ENCODE measurements at places on chromosomes 2 and 18.

GRCh38 chr18:13521418-13521817, 204.9 kb downstream of the FAM210A start:
- DNase-seq: no peak

DNA sequence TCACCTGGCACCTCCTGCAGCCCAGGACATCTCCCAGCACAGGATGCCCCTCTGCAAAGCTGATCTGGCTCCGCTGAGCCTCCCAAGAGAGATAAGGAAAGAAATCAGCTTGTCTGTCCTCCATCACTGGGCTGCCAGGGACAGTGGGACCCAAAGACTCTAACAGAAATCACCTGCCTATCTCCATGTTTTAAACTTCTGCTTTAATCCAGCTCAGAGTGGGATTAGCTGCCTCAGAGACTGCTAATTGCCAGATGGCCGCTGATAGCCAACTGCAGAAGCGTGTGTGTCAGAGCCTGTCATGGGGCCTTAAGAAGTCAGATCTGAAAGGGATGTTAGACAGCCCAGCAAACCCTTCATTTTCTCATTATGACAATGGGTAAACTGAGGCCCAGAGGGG, 389.4 kb upstream of the KLHL29 start:
- no peak for DNase-seq

DNA sequence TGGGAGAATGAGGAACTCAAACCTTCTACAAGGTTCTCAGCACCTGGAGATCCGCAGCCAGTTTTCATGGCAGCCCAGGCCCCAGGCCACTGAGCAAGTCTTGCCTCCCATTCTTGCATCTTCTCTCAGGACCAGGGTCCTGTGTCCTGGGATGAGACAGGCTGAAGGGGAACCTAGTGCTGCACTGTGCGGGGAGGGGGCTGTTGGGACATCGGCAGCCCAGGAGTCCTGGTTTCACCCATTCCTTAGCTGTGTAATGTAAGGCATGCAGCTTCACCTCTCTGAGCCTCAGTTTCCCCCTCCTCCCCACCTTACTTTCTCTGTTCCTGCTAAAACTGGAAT, 43.9 kb downstream of the TNS1 start:
- no peak for DNase-seq

GRCh38 chr2:166134252-166135151, 6.7 kb upstream of the SCN1A start:
- no peak for DNase-seq

GRCh38 chr2:134482131-134482723, 228.4 kb downstream of the MGAT5 start:
- no peak for DNase-seq

GRCh38 chr18:77466890-77467289, 217.2 kb downstream of the GALR1 start:
- DNase-seq: no peak

DNA sequence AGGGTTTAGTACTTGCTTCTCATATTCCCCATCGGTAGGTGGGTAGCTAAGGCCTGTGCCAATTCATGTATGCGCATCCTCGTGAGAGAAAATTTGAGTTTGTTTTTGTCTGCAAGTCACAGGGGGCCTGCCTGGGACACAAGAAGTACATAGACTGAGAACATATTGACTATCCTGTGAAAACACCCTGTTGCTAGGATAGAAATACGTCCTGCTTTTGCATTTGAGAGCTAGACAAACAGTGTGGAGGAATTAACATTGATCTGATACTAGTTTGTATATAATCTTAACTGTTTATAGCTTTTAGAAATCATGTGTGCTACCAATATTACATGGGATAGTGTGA, 10.9 kb downstream of the WDR7 start:
- DNase-seq: no peak

- no peak for DNase-seq
These were observed 56.0 kb downstream of the LRPPRC start for GRCh38 chr2:43939695-43940256.

GRCh38 chr2:231665245-231666170, 42.8 kb upstream of the PTMA start:
- no peak for DNase-seq

DNA sequence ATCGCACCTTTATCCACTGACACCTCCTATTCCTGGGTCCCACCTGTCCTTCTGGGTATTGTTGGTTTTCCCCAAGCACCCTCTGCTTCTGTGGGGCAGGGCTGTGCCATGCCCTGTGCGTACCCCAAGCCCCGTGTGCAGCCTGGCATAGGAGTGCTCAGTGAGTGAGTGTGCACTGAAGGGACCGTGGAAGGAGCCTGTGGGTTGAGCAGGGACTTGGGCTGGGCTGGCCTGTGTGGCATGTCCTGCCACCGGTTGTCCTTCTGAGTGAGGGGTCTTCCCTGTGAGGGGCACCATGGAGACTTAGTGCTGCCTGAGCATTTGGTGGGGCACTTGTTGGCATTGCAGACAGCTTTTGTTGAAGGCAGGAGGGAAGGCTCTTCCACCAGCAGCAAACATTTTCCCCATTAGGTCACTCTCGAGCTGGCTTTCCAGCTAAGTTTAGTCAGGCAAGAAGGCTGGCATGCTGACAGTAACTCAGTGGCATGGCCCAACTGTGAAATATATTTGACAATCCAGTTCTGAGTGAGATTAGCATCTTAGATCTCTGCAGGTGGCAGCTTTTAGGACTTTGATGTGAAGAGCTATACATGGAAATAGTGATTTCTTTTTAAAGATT, 64.7 kb downstream of the LPIN1 start:
- DNase-seq: no peak

DNA sequence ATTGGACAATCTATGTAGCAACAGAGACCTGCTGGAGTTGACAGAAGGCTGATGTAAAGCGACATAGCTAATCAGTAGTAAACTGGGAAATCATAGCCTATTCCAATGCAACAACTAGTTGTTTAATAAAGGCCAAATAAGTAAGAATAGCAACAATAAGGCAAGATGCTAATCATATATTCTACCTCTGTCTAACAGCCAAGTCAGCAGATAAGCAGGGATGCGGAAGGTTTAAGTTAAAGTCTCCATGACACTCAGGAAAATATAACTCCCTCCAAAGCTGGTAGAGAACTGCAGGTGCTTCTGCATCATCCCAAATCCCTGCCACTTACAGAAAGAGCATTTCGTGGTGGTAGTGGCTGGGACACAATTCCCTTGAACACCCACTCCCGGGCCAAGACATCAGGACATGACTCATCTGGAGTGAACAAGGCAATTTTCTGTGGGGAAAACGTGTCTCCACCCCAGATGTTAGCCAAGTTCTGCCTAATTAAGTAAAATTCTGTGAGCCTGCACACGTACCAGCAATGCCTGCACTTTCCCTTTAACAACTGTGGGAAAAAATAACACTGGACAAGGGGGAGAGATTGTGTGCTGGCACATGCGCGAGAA, 413.6 kb upstream of the ID2 start:
- no peak for DNase-seq

- DNase-seq: no peak
These were observed 48.1 kb downstream of the MAIP1 start for GRCh38 chr2:200003444-200003843.

Data from stimulated activated CD8-positive, alpha-beta memory T cell treated with anti-CD3 and anti-CD28 coated beads, Interleukin-12 subunit alpha, Interleukin-12 subunit beta, amount 100 ng/mL, for 4 hours (primary cell).